ENCODE measurements at places on chromosomes 11 and 22.

GRCh38 chr11:26992031-26992541 is 1.8 kb upstream of the FIBIN start:
- no peak for DNase-seq

- no peak for DNase-seq
Measured at GRCh38 chr22:47205081-47205491, 442.6 kb downstream of the TBC1D22A start.

GRCh38 chr11:34188181-34188580 is 82.8 kb downstream of the NAT10 start:
- no peak for DNase-seq

DNA sequence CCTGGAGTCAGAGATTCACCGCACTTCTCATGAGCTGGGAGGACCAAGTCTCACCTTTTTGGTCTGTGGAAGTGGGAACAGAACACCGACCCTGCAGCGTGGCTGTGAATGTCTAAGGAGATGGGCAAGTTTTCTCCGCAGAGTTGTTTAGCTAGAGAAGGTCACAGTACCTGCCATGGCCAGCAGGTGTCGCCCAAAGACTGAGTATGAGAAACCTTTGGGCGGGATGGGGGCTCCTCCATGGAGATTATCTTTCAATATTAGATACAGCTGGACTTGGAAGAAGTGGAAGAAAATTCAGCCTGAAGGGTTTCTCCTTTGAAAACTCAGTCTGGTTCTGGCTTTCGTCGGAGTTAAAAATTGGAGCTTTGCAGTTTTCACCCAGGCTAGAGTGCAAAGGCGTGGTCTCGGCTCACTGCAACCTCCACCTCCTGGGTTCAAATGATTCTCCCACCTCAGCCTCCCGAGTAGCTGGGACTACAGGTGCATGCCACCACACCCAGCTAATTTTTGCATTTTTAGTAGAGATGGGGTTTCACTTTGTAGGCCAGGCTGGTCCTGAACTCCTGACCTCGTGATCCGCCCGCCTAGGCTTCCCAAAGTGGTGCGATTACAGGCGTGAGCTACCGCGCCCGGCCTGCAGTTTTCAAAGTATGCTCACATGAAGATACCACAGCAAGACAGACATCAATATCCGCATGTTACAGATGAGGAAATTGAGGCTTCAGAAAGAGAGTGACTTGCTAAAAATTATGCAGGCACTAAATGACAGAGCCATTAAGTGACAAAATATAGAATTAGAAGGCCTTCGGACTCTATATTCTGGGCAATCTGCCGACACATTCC is 10.7 kb upstream of the DSCAML1 start:
- DNase-seq = peak; percentile 61

All from activated naive CD4-positive, alpha-beta T cell treated with anti-CD3 and anti-CD28 coated beads, Interleukin-2, amount 50 U/mL, for 72 hours (primary cell).